Suppressor macrophage (primary cell): ENCODE measurements at places on chromosomes 7 and 10.

- peak; percentile 5 for DNase-seq
Measured at GRCh38 chr7:82534684-82535083, 91.1 kb upstream of the CACNA2D1 start.

GRCh38 chr7:32762925-32763293 is 128.7 kb downstream of the KBTBD2 start:
- DNase-seq, result peak; percentile 26

- no peak for DNase-seq
Measured at GRCh38 chr10:102597131-102597991, 46.9 kb upstream of the TRIM8 start.

- no peak for DNase-seq
Measured at GRCh38 chr7:34756025-34756437, 98.0 kb downstream of the NPSR1 start.

GRCh38 chr7:38656968-38657367 is 25.8 kb upstream of the AMPH start:
- peak; percentile 46 for DNase-seq

DNA sequence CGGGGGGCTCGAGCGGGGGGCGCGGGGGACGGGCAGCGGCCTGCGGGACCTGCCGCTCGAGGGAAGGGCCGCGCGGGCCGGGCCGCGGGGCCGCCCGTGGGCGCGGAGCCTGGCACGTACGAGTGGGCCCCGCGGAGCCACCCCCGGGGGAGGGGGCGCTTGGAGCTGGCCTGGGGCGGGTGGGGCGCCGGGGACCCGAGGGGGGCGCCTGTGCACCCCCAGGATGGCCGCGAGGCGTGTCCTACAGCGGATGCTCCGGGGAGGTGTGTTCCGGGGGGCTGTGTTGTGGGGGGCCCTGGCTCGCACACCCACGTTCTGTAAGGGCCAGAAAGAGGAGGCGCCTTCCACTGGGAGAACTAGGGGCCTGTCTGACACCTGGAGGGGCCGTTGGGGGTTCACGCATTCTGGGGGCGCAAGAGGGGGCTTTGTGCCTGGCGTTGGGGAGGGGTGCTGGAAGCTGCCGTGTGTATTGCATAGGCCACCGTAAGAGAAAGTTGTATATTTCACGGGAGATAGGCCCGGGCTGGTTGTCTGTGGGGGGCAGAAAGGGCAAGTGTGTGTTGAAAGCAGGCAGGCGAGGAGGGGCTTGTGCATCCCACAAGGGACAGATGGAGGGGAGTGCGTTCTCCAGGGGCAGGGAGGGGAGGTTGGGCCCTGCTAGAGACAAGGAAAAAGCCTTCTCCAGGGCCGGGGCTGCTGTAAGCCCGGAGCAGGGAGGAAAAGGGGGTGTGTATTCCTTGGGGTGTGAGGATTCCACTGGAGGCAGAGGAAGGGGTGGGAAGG is 663 bp downstream of the VPS37D start:
- DNase-seq, result no peak

DNA sequence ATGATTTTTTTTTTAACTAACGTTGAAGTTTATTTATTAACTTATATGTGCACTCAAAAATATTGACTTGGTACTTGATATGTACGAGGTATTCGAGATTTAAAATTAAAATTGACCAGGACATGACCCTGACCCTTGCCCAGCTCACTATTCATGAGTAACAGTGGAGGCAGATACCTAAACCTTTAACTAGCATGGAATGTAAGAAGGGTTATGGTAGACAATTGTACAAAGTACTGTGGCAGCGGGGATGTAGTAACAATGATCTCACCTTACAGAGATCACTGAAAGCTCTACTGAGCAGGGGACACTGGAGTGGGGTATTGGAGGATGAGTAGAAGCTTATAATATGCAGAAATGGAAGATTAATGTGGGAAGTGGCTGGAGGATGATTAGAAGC is 60.8 kb downstream of the ADRA2A start:
- DNase-seq, result no peak

- DNase-seq, result no peak
Measured at GRCh38 chr7:147639037-147639436, 951.5 kb upstream of the C7orf33 start.

DNA sequence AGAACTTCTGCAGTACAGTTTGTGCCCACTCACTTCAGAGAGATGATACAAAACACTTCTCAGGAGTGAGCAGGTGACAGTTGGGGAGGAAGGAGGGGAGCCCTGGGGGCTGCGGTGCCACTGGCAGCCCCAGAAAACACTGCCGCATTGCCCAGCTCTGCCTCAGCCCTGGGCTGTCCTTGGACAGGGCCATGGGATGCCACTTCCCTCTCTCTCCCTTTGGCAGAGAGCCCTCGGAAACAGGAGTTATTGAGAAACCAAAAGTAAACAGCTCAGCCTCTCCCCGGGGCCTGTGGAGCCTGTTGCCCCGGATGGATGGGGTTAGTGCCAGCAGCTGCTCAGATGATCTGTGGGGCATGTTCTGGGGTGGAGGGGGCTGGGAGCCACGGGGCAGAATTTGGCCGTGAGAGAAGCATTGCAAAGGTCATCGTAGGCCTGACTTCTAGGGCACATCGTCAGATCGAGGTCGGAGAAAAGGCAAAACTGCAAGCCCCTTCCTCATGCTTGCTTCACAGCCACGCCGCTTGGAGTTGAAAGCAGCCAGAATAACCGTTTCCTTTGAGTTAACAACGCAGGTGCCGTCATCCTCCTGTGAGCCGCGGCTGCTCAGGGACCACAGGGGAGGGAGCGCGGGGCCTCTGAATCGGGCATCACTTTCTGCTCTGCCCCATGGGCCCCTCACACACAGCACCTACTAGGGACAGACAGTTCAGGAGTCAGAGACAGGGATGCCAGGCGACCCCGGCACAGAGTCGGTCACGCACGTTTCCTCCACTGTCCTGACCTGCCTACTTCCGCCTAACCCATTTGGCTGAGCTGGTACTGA is 256.4 kb downstream of the CAMK1D start:
- DNase-seq, result peak; percentile 86

DNA sequence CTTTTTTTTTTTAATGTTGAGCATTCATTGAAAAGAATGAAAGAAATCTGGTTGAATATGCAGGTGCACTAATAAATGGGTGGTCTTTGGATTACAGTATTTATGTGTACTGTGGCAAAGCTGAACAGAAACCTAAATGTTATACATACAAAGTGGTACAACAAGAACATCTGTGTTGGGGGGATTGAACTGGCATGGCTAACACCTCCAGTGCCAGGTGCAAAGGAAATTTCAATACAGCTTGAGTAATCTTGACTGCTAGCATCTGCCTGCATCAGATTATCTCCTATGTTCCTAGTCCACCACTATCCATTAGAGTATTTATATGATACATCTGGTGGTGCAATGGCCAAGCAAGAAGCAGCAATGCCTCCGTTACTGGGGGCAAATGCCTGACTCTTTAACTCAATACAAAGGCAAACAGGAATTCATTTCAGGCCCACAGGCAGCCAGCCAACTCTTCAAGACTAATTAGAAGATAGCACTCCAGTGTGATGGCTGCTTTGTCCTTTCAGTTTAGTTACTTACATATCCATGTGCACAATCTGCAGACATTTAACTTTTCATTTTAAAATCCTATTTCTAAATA is 220.5 kb upstream of the ETV1 start:
- DNase-seq, result no peak

DNA sequence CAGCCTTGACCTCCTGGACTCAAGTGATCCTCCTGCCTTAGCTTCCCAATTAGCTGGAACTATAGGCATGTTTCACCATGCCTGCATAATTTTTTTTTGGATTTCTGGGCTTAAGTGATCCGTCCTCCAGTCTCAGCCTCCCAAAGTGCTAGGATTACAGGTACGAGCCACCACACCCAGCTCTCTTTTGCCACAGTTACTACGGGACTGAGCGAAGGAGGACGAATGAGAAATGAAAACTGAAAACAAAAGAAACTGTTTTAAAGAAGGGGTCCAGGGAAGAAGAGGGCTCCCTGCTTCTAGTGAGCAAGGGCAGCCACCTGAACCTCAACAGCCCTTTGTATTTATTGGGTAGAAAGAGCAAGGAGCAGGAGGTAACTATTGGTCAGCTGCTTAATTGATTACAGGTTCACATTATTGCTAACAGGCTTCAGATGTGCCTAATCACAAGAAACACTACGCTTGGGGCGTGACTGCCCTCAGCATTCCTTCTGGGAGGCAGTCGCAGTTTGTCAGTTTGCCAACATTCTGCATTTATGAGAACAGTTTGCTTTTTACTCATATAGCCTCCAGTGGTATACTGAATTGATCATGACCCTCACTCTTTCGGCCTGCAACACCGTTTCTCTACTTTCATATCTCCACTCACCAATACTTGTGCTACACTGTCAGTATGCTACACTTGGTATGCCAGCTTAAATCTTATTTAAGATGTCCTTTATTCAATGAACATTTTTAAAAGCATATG is 676.8 kb downstream of the DNAJB9 start:
- no peak for DNase-seq

DNA sequence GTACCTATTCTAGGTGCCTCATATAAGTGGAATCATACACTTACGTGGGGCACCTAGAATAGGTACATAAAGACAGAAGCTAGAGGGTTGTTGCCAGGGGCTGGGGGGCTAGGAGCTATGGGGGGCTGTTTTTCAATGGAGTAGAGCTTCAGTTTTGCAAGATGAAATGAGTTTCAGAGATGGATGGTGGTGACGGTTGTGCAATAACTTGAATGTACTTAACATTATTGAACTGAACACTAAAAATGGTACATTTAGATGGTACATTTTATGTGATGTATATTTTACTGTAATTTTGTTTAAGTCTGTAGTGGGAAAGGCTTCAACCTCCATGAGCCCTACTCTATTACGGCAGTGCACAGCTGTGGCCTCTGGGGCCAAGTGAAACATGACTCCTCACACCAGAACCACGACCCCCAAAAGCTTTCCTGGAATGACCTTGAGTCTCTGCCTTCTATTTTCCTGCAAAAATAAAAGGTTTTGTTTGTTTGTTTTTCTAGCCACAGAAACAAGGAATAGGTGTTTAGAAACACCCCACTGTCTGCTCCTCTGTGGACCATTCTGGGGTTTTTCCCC is 147.3 kb upstream of the PLXNA4 start:
- no peak for DNase-seq

GRCh38 chr7:90669492-90669891 is 73.4 kb downstream of the CDK14 start:
- no peak for DNase-seq

- DNase-seq, result no peak
Measured at GRCh38 chr10:23294638-23295247, 49.9 kb downstream of the C10orf67 start.

DNA sequence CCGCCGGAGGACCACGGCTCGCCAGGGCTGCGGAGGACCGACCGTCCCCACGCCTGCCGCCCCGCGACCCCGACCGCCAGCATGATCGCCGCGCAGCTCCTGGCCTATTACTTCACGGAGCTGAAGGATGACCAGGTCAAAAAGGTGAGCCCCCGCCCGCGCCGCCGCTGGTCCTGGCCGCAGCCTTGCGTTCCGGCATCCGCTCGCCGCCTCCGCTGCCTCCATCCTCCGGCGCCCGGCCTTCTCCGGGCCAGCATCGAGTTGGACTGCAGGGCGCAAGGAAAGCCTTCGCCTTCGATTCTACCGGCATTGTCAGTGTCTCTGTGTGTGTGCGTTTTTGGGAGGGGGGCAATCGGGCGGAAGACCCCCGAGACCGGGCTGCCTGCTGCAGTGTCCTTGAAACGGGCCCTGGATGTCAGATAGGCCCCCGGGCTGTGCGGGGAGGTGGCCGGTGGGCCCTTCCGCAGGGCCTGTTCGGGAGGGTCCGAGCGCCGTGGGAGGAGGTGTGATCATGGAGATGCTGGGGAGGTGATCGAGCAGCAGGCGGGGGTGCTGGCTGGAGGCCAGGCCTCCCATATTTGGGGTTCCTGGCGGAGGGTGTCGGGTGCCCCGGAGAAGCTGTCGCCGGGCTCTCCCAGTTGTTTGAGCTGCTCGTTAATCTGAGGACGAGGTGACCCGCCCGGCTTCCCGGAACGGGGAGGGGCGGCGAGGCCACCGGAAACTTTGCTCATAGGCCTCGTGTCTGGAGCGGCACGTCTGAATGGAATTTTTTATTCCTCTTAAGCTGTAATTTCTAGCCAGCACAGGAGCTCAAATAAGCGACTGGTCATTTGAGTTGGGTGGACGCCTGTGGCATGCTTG is 40.8 kb downstream of the HK1 start:
- DNase-seq, result peak; percentile 80
